Ammon's horn (tissue), 1 donor: ENCODE measurements at places on chromosomes 3 and 15.

GRCh38 chr3:142269767-142270166 lies 44.4 kb upstream of the GK5 start:
- DNase-seq = no peak

GRCh38 chr3:140424211-140424610 lies 253.7 kb upstream of the TRIM42 start:
- no peak for DNase-seq

DNA sequence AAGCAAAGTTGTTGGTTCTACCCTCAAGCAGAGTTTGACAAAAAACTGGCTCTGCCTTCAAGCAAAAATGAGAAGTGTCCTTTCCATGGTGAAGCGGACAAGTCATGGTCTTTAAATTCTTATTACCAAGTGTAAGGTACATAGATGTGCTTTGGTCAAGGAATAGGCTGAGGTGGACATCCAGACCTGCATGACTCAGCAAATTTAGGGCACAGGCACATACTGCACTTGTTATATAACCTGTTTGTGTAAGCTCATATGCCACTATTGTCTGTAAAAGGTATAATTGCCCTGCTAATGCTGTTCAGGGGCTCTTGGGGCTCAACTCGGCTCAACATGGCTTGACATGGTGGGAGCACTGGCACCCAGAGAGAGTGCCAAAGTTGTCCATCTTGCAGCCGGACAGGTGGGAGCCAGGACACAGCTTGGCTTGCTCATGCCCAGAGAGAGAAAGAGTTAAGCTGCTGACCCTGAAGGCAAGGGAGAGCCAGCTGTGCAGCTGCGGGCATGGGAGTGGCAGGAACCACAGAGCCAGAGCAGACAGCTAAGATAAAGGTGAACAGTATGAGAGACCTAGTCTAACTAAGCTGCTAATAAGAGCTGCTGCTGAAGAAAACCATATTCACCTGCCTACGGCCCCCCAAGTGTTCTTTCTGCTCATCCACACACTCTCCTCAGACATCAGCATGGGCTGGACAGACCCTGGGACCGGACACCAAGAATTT lies 17.7 kb downstream of the MCCC1 start:
- DNase-seq = no peak

GRCh38 chr15:46151786-46152185 lies 517.0 kb downstream of the SQOR start:
- DNase-seq = no peak

- DNase-seq = no peak
These were observed 112.2 kb upstream of the SLC6A11 start for GRCh38 chr3:10703875-10704274.

- no peak for DNase-seq
These were observed 1.1 kb downstream of the FAH start for GRCh38 chr15:80153900-80154299.

DNA sequence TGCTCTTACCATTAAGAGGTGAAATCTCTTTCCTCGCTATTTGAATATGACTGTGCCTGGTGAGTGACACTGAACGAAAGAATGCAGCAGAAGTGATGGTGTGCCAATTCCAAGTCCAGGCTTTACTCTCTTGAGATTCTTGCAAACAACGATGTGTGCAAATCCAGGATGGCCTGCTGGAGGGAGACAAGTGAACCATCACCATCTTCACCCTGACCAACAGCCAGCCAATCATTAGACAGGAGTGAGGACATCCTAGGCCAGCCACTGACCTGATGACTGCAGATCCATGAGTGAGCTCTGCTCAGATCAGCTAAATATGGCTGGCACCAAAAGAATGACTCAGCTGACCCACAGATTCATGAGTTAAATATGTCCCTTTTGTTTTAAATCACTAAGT lies 878.0 kb downstream of the PDCD6IP start:
- DNase-seq = no peak

DNA sequence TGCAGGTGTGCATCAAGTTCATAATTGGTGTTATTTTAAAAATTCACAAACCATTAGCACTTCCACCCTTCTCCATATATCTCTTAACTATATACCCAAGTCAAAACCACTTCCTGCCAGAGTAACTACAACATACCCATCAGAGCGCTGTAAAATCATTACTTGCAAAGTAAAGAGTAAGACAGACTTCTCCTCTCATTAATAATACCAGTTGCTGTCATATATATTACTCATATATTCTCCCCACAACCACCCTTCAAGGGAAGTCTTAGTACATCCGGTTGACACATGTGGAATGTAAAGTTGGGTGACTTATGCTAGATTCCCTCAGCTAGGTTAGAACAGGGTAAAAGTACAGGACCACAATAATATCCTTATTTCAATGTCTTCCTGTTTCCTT lies 5.6 kb downstream of the TERC start:
- DNase-seq = no peak

GRCh38 chr3:58188921-58189451 lies 21.8 kb downstream of the DNASE1L3 start:
- DNase-seq = no peak

DNA sequence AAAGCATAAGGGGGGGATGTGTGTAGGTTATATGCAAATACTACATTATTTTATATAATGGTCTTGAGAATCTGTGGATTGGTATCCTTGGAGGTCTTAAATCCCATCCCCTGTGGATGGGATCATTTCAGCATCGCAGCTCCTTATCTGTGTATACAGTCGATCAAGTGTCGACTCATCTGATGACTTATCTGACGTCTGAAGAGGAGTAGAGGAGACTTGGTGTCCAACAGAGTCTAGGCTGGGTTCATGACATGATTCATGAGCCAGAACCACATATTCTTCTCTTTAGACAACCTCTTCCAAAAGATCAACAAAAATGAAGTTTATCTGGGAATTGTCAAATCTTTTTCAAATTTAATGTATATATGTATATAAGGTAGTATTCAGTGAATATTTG lies 220.7 kb downstream of the NR2F2 start:
- no peak for DNase-seq

DNA sequence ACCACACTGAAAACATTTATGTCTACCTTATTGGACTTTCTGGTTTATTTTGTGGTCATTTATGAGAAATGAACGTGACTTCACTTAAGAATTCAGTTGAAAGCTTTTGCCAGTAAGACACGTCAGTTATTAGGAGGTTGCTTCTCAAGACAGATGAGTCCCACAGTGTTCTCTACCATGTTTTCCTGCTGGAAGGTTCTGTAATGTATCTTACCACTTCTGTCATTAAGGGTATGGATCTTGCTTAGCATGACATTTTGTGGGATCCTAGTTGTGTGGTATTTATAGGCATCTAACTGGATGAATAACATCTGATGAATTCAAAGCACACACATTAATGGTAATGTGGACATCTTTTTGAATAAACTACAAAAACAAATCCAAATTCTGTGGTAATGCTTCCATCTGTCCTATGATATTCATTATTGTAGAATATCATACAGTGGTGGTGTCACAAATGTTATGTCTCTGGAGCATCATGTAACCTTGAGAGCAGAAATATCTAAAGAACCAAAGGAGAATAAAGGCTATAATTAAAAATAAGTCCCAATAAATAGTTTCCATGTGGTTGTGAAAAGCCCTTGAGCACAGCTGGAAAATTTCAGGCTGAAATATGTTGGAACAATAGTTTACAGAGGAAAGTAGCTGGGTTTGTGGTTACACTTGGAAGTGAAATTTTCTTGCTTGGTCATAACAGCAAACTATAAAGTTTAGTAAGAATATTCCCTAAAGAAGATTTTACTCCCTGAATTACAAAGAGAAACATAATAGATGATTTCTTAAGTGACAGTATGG lies 61.5 kb downstream of the C3orf38 start:
- no peak for DNase-seq

- no peak for DNase-seq
These were observed 64.1 kb downstream of the RSL24D1 start for GRCh38 chr15:55132672-55133071.

GRCh38 chr15:21271566-21271965 lies 168.7 kb downstream of the POTEB3 start:
- no peak for DNase-seq

GRCh38 chr3:97656638-97657037 lies 107.9 kb upstream of the ARL6 start:
- DNase-seq = no peak

- no peak for DNase-seq
These were observed 98.2 kb downstream of the IGF1R start for GRCh38 chr15:98746375-98747155.

DNA sequence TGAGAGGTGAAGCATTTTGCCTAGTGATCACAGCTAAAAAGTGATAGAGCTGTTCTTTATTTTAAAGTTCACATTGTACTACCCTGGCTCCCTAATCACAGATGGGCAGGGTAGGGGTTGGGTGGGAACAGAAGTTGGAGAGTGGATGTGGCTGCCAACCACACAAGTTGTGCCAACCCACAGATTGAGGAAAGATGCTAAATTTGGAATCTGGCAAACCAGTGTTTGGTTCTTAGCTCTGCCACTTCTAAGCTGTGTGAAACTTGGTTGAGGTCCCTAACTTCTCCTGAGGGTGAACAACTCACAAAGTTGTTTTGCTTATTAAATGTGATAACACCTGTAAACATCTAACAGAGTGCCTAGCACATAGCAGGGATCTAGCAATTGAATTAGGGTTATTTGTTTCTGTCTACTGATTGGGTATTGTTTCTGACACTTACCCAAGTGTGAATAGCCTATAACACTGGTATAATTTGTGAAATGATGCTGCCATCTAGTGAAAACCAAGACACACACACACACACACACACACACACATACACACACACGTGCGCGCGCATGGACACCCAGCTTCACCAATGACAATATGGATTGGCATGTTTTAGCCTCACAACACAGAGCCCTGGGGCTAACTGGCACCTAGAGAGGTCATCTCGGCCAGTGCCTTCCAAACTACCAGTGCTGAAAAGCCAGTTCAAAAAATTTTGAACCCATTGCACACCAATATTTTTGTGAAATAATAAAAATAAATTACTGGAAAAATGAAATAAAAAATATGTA lies 25.3 kb downstream of the ADGRG7 start:
- DNase-seq = peak; percentile 35

DNA sequence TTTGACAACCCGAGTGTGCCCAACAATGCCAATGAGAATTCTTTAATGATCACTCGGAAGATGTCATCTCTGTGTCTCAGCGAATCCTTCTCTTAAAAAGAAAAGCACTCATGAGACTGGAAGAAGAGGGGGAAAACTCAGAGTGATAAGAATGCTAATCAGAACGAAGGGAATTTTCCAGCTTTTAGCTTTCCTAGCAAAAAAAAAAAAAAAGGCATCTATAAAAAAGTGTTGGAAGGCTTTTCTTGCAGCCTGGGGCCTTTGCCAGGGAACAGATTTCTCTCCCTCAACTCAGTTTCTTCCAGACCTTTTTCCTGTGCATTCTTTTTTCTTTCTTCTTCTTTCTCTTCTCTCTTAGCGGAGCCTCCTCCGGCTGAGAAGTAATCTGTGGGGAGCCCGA lies 80.5 kb upstream of the NEO1 start:
- DNase-seq = peak; percentile 14

GRCh38 chr15:66405007-66405406 lies 18.3 kb downstream of the MAP2K1 start:
- no peak for DNase-seq

DNA sequence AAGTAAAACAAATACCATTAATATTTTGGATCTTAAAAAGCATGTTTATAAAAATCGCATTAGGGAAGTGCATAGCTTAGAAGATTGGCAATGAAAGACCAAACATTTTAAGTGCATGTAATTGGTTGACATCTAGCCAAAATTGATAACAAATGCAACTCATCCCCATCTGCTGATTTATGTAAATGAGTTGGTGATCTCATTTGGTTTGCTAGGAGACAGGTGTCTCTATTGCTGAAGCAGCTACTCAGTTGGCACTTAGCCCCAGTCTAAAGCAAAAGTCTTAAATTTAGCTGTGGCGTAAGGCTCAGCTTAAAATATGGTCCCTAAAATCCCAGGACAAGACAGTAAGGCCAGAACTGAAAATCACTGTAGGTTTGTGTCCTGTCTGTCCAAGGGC lies 113.5 kb upstream of the CHL1 start:
- peak; percentile 51 for DNase-seq

DNA sequence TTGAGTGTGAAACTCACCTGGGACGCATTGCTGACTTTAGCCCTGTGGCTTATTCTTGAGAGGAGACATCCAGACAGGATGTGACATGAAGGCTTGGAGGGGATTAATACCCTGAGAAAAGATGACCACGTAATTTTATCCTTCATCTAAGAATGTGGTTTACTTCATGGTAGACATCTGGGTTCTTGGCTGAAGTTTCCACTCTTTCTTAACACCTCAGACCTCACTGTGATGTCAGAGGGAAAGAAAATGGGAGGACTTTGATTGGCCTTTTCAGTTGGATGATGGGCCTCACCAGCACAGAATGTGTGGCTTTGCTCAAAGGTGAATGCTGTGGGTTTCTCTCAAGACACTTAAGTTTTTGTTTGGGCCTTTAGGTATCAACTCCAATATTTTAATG lies 16.5 kb downstream of the GORASP1 start:
- DNase-seq = no peak

- no peak for DNase-seq
These were observed 322.1 kb downstream of the MEX3B start for GRCh38 chr15:81723701-81724100.

GRCh38 chr15:53658255-53658654 lies 101.2 kb downstream of the WDR72 start:
- DNase-seq = no peak

- no peak for DNase-seq
These were observed 16.1 kb downstream of the CLEC3B start for GRCh38 chr3:45042162-45042561.

GRCh38 chr3:167740961-167741587 lies 5.6 kb downstream of the SERPINI1 start:
- peak; percentile 77 for DNase-seq

DNA sequence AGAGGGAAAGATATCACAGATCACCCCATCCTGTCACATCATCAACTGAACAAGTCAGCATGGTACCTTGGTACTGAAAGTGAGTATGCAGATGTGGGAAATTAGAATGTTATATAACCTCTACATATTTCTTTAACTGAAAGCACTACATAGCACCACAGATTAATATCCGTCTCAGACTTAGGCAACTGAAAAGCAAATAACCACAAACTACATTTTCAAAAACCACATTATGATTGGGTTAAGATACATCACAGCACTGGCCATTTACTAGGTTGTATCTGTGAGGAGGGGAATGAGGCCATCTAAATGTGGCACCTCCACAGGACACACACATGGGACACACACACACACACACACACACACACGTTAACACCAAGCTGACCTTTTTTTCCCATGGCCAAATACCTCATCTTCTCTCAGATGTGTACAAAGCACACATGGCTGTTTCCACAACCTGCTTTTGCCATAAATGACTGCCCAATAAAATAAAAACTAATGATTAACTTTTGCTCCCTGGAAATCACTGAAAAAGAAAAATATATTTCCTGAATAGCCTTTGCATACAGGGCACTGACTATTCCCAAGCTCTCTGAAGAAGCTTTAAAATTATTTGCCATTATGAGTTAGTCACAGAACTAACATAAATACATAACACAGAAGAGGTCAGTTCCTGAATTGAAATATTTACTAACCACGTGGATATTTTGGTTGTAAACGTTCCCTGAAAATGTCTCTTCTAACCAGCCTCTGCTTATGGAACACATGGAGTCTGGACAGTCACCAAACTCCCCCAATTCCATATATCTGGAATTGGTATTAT lies 60.1 kb downstream of the SUMF1 start:
- no peak for DNase-seq
